ENCODE measurements at places on chromosomes 5 and 9.

GRCh38 chr5:39100301-39100850, 26.2 kb upstream of the RICTOR start:
- no peak for DNase-seq

DNA sequence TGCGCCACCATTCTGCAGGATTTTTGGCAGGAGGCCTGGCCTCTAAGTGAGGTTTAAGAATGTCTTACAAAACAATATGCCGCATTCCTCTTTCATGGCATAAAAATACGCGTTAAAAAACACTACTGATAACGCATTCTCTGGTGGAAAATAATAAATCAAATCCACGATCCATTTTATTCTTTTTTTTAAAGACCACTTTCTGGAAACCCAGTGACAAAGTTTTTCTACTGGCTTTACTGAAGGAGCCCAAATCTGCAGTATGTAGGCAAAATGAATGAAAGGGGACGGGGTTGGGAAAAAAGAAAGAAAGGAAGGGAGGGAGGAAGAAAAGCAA, 2.0 kb downstream of the SV2C start:
- no peak for DNase-seq

- peak; percentile 45 for DNase-seq
Measured at GRCh38 chr5:16178745-16179372, 732 bp downstream of the MARCHF11 start.

- DNase-seq: peak; percentile 44
Measured at GRCh38 chr5:150734579-150735384, 24.0 kb downstream of the DCTN4 start.

DNA sequence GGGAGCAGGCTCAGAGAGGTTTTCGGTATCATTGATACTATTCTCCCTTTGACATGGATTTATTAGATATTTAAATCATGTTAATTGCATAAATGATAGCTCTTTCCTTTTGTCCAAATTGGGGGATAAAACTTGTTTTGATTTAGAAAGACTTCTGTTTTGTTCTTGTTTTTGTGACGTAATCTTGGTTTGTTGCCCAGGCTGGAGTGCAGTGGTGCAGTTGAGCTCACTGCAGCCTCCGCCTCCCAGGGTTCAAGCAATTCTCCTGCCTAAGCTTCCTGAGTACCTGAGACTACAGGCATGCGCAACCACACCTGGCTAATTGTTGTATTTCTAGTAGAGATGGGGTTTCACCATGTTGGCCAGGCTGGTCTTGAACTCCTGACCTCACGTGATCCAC, 7.1 kb downstream of the MAT2B start:
- no peak for DNase-seq

DNA sequence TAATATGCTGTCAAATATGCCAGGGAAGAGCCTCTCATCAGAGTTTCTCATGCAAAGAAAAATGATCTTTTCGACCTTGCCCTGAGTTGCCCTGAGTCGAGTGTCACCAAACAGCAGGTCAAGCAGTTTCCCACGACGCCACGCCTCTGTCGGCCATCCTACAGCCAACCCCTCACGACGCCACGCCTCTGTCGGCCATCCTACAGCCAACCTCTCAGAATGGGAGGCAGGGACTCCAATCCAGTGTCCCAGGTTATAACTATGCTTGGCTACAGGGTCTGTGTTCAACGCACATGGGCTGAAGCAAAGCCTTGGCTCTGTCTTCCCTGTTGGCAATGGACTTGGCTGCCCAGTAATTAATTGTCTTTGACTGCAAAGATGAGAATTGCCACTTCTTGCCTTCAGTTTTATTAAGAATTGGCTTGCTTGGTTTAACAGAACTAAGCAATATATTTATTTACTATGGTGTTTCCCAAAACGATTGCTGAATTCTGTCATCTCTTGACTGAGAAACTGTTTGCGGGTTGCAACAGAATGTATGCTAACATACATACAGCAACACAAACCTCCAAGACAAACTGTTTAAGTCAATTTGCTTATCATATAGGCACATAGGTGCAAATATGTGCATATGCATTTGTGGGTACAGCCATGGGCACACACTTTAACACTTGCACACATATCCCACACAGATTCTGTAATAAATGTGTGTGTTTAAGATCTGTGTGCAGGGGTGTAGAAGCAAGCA, 352.9 kb downstream of the GLIS3 start:
- DNase-seq: no peak

- no peak for DNase-seq
Measured at GRCh38 chr9:98450496-98450895, 195.0 kb upstream of the TBC1D2 start.

GRCh38 chr9:120891245-120891883, 14.4 kb upstream of the PHF19 start:
- DNase-seq: no peak

DNA sequence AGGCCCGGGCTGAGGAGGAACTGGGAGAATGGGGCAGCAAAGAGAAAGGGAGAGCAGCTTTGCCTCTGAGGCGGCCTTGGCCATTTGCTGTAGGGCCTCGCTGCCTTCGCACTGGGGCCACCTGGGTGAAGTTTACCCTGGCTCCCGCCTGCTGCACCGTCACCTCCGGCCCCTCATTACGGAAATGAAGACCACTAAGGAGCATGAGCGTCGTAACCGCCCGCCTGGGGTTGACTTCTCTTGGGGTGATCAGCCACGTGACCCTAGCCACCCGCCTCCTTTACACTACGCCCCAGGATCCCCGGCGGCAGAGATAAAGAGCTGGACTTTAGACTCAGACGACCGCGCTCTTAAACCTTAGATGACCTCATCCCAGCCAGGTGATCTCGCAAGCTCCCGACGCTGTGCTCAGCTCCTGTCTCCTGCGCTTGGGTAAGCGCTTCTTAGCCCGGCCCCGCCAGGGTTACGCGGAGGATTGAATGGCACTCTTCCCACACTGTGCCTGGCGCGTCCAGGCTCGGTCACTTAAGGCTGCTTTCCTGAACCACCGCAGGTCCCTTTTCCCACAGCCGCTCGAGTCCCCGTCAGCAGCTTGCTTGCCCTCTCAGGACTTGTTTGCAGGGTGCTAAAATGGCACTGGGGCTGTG, 107.9 kb upstream of the LARP1 start:
- peak; percentile 67 for DNase-seq

GRCh38 chr9:18478501-18479361, 4.8 kb downstream of the ADAMTSL1 start:
- no peak for DNase-seq

DNA sequence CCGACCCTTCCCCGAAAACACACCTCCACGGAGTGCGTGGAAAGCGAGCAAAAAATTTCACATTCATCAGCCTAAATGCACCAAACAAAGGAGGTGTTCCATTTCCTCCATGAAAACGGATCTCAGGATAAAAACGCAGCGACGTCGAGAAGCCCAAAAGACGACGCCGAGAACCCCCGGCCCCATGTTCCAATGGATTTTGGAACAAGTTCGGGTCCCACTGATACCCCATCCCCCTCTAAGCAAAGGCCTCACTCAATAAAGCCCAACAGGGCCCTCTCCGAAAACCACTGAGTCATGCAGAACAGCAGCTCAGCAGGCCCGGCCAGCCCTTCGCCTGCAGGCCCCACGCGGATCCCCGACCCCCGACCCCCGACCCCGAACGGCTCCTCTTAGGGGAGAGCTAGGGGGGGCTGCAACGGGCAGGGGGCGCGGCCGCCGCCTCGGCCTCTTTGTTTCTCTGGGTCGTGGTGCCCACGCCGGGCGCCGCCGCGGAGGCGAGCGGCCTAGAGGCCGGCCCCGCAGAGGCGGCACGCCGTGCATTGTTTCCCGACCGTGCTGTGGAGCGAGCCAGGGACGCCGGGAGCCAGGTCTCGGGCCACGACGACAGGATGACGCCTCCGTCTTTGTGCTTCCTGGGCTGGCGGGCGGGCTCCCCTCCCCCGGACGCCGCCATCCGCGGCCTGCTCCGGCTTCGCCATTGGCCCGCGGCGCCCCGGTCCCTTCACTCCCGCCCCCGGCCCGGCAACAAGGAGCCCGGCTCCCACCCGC, 915 bp downstream of the ZFAND5 start:
- peak; percentile 84 for DNase-seq

- DNase-seq: no peak
Measured at GRCh38 chr9:113931140-113931539, 55.0 kb downstream of the ZNF618 start.

DNA sequence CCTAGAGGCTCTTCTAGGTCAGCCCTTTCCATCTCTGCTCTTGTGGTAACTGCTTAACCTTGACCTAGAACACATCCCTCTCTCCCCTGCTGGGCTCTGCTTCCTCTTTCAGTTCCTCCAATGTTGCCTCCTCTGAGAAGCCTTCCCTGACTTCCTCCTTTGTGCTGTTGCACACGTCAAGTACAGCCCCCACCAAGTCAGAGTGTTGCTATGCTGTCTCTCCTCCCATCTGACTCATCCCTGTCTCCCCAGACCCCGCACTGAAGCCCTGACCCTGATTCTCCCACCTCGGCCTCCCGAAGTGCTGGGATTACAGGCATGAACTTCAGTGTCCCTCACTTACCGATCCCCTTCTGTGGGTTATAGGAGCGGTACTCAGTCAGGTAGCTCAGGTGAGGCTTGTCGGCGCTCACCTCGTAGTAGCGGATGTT, 10.4 kb upstream of the TRIM14 start:
- DNase-seq: peak; percentile 72

DNA sequence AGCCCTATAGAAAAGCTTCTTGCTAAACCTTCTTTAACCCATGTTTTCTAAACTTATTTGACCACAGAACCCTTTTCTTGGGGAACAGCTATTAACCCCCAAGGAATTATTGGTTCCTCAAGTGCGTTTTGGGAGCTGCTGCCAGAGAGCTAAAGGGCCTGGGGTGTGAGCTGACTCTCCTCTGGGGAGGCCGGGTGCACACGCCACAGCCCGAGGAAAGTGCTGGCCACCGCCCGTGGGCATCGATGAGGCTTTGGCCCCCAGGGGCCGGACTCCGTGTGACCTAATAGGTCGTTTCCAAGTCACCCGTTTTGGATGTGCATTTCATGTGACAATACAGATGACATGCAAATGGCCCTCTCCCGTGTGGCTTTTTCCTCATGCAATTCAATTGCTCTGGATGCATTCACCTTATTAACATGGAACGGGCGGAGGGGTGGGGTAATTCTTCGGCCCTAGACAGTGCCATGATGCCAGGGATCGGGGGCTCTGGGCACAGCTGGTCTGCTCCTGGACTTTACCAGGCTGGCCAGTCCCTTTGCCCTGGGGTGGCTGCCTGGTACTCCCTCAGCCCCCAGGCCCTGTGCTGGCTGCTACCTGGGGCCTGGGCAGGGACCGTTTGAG, 19.5 kb downstream of the PLPP7 start:
- no peak for DNase-seq

DNA sequence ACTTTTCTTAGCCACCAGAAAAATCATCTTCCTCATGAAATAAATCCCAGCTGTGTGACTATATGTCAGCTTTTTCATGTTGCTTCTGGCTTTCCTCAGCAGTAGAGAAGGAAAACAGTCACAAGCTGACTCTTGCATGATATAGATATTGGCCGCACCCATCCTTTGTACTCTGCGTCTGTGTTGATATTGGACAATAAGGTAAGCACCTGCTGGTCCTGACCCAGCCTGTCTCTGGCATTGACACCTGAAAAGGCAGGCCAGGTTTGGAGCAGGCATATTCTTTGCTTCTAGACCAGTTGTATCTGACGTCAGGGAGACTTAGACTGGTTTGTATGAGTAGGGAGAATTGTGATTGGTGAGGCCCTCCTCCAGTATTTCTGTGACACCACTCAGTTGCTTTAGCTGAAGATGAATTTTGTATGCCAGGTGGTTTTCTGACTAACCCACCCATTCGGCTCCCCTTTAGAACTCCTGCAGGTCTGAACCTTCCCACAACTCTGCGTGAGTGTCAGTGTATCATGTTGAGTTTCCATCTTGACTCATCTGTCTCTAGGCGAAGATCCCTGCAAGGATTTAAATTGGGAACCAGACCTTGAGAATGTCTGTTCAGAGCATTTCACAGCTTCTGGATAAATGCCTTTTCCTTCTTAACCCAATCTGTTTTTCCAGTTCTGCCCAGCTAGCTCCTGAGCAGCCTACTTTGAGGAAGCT, 151.2 kb upstream of the RUSC2 start:
- DNase-seq: no peak

DNA sequence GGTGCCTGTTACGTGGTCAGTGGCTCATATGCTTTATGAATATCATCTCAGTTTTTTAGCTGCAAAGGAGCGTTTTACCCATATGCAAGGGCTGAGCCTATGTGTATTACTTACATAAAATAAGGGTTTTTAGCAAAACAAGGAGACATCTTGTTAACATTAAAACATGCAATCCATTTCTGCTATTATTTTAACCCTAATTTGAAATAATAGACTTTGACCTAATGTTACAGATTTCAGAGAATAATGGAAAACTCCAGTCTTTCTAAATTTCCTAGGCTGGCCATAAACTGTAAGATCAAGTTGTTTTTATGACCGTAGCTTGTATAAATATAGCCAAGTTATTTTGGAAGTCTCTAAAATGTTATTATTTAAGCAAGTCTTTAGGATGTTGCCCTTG, 121.1 kb upstream of the SEMA6A start:
- no peak for DNase-seq

DNA sequence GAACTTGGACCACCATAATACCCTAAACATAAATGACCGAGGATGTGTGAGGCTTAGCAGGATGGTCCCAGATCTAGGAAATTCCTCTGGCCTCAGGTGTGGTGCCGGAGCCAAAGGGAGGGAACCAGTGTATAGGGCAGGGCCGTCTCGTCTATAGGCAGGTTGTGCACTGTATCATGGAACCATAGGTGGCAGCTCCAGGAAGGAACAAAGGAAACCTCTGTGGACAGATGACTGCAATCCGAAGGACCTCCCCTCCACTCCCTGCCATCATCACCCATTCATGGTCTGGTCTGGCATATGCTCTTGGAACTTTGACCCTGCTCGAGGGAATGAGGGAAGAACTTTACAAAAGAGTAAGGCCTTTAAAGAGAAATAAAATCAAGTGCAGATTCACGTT, 2.9 kb upstream of the MACIR start:
- no peak for DNase-seq

- DNase-seq: no peak
Measured at GRCh38 chr5:95915999-95916686, 45.5 kb downstream of the ELL2 start.

DNA sequence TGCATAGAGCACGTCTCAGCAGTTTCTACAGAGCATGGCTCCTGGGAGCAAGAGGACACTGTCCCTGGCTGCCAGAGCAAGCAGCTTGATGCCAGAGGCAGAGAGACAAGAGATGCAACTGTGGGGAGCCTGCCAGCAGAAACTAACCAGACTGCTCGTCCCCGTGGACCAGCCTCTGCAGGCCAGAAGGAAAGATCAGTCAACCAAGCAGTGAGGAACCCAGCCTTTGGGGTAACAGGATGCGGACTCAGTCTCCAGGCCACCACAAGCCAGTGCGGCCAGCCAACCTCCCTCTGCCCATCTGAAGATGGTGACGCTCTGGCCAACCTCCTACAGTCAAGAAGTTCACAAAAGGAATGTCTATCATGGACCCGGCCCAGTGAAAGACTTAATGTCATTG, 3.7 kb downstream of the SURF4 start:
- no peak for DNase-seq

GRCh38 chr9:10443181-10443867, 169.5 kb downstream of the PTPRD start:
- DNase-seq: no peak

All from GM10248 (cell line).